ENCODE measurements at places on chromosomes 3 and 15.

- DNase-seq: no peak
Observed at GRCh38 chr3:15470261-15470660, 42.9 kb downstream of the EAF1 start.

DNA sequence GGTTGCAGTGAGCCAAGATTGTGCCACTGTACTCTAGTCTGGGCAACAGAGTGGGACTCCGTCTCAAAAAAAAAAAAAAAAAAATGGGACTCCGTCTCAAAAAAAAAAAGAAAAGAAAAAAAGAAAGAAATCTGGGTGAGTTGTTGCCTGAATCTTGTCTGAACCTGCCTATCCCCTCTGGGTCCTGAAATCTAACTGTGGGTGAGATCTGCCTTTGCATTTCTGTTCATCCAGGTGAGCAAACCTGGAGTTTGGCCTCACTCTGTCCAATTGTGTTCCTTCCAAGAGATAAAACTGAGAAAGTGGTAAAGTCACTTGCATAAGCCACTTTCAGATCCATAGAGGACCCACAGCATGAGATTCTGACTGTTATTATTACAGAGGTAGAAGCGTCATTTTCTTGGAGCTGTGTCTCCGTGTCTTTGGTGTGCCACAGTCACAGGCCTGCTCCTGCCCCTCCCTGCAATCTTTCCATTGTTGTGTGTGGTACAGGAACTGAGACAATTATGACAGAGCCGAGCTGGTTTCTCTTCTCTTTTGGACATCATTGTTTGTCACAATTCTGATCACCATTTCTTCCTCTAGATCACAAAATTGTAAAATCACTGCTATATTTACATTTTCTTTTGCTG, 235.9 kb downstream of the LPP start:
- no peak for DNase-seq

GRCh38 chr3:196989721-196990262, 21.2 kb upstream of the PIGZ start:
- DNase-seq: no peak

- peak; percentile 53 for DNase-seq
Observed at GRCh38 chr3:98561727-98562521, 30.1 kb downstream of the GPR15 start.

- peak; percentile 58 for DNase-seq
Observed at GRCh38 chr3:196073255-196073753, 8.6 kb downstream of the TFRC start.

DNA sequence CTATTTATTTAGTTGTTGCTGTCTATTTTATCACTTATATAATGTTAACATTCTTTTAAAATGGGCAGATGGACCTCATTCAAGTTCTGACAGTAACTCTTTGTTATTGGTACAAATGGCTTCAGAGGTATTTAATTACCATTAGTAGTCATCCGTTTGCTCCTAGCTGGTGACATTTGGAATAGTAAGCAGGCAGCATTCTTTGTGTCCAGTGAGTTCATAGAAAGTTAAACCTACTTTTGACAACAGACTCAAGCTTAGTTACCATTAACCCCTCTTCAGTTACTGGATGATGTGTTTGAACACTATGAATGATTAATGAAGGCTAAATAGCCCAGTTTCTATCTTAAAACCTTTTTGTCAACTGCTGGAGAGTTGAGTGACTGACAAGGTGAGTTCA, 500.7 kb upstream of the ATP11B start:
- no peak for DNase-seq

DNA sequence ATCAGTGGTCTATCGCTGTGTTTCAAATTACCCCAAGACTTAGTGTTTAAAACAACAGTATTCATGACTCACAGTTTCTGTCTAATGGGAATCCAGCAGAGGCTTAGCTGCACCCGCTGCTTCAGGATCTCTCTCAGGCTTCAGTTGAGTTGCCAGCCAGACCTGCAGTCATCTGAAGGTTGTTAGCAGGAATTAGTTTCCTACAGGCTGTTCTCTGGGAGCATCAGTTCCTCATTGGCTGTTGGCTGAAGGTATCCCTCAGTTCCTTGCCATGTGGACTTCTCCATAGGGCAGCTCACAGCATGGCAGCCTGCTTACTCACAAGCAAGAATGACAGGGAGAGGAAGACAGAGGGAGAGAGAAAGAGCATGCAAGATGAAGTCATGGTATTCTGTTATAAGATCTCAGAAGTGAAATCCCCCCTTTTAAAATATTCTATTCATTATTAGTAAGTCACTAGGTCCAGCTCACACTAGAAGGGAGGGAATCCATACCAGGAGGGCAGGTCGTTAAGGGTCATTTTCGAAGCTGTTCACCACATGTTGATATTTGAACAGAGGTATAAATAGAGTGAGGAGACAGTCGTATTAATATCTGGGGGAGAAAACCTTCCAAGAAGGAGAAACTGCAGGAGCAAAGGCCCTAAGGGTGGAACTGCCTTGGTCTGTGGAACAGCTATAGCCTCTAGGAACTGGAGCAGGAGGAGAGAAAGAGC, 473.9 kb upstream of the PPP2R3A start:
- no peak for DNase-seq

GRCh38 chr3:192422321-192422996, 304.9 kb downstream of the FGF12 start:
- DNase-seq: peak; percentile 34

GRCh38 chr15:49288391-49288790, 118.3 kb downstream of the GALK2 start:
- DNase-seq: no peak

DNA sequence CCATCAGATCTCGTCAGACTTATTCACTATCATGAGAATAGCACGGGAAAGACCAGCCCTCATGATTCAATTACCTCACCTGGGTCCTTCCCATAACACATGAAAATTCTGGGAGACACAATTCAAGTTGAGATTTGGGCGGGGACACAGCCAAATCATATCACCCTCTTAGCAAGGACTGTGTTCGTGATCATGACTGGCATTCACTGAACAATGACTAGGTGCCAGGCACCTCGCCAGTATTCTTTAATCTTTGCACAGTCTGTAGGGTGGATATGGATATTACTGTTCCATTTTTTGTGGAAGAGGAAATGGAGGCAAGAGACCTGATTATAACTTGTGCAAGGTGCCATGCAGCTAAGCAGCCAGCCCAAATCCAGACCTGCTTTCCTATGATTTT, 77.5 kb downstream of the IGF1R start:
- no peak for DNase-seq

DNA sequence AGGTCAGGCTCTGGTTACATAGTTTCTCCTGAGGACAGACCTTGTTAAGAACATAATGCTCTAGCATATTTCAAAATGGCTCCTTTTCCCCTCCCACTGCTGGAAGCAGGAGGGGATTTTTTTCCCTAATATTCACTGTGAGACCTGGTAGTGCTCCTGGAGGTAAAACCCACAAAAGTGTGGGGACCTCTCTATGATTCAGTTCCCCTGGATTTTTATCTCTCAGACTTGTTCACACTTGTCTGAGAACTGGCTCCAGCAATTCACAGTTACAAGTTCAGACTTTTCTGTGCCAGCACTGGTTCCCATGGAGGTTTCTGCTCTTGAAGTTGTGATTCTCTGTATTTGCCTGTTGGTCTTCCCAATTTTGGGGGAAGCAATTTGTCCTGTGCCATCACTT, 36.3 kb upstream of the PCOLCE2 start:
- no peak for DNase-seq

- DNase-seq: no peak
Observed at GRCh38 chr3:10780243-10780642, 35.8 kb upstream of the SLC6A11 start.

DNA sequence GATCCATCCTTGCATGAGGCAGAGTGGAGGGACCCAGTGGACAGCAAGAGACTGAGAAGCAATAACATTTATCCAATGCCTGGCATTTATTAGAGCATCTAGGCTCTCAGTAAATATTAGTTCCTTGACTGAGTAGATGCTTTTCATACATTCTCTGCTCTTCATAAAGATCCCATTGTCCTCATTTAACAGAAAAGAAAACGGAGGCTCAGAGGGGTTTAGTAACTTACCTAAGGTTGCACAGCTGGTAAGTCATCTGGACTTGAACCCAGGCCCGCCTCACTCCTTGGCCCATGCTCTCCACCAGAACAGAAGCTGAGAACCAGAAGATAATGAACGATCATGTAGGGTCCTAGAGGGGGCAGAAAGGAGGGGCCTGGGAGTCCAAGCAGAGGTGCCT, 52.2 kb upstream of the SEC22A start:
- DNase-seq: no peak

- DNase-seq: peak; percentile 97
Observed at GRCh38 chr3:38649500-38650247, at the start of gene SCN5A. Gene SCN5A, minus strand, starts transcription at chr3:38649687. Its CDS starts 16,380 bp downstream, at chr3:38633307.

DNA sequence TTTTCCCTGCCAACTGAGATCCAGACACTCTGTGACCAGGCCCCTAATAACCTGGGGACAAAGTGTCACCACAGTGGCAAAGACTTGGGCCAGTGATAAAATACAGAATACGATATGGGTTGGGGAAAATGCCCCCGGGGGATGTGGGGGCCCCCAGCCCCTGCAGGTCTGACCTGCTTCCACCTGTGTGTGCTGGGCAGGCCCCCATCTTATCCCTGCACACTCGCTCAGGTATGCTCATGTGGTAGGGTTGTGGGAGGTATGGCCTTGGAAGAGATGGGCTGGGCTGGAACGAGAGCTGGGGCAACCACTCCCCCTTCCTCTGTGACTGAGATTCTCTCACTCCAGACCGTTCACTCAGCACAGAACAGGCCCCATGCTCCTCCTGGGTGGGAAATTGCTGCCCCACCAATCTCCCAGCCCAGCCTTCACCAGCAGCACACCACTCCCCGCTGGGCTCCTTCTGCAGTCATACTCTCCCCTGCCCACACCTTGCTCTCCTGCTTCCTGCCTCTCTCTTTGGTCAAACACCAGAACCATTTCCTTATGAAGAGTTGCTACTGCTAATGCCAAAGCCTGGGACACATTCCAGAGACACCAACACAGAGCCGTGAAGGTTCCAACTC, 9.6 kb upstream of the CPEB1 start:
- no peak for DNase-seq

- no peak for DNase-seq
Observed at GRCh38 chr15:79769933-79770759, 126.7 kb downstream of the MTHFS start.

DNA sequence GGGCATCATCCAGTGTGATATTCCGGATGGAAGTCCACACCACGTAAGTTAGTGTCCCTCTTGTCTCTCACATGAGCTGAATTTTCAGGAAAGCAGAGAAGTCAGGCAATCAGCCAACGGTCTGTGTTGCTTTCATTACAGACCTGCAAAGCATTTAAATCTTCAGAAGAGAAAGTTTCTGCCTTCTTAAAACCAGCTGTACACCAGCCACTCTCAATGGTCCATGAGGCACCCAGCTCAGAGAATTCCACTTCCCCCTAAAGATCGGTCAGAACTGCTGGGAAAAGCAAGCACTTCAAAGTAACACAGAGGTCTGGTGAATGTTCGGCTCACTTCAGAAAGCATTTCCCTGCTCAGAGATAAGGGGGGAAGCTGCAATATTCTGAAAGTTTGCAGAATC, 903.7 kb downstream of the EPHA3 start:
- no peak for DNase-seq

- no peak for DNase-seq
Observed at GRCh38 chr15:48393645-48394506, 62.6 kb downstream of the DUT start.

DNA sequence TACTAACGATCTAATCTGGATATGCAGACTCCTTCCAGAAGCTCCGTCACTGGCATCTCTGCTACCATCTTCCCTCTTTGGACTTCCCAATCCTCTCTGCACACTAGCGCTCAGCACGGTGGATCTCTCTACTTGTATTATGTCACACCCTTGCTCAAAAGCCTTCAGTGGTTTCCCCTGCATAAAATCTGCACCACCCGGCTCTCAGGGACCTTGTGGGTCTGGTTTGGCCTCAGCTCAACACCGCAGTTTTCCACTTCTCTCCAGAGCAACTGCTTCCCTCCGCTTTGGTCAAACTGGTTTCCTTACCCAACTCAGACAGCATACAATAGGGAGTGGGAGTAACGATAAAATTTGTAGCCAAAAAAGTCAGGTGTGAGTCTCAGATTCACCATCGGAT, 30.7 kb upstream of the HES1 start:
- no peak for DNase-seq

GRCh38 chr3:89042236-89042835, 65.1 kb upstream of the EPHA3 start:
- no peak for DNase-seq

DNA sequence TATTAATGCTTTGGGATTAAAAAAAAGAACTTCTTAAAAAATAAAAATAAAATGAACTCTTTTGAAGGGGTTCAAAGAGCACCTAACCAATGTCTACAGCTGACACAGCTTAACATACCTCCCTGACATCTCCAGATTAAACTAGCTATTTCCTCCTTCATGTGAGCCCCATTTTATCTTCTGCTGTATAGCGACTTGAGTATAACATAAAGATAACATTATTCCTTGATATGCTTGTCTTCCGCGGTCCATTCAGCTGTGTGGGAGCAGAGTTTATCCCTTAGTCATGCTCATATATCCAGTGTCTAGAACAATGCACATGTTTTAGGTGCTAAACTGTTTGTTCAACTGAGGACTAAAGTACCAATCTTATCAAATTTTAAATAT, 7.8 kb upstream of the CHRM5 start:
- no peak for DNase-seq

DNA sequence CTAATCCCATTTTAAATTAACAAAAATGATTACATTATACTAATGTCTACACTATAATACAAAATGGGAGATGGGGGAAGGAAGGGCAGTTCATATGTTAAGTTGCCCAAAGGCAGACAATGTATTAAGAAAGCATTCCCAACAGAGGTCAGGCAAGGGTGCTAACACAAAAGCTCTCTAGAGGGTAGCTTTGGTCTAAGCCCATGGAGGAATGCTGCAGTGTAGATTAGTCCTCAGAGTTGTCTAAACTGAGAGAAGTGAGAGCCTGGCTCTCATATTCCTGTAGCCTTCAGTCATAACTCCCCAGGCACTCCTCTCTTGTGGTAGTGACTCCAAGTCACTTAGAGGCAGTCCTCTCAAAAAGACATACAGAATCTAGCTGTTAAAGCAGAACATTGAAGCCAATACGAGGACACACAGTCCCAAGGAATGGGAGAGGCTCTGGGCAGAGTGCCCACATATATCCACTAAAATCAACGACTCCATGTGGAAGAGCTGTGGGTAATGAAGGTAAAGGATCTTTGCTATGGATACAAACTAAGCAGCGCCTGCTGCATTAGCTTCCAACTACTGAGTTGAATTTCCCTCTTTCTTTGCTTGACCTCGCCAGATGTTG, 14.5 kb downstream of the NEK10 start:
- DNase-seq: no peak

GRCh38 chr15:58249646-58250312, 111.6 kb downstream of the AQP9 start:
- DNase-seq: no peak

DNA sequence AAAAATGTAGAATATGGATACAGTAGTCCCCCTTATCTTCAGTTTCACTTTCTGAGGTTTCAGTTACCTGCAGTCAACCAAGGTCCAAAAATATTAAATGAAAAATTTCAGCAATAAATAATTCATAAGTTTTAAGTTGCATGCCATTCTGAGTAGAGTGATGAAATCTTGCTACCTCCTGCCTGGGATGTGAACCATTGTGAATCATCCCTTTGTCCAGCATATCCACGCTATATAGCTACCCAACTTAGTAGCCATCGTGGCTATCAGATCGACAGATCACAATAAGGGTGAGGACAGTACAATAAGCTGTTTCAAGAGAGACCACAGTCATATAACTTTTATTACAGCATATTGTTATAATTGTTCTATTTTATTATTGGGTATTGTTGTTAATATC, 1.2 kb upstream of the LARS2 start:
- DNase-seq: no peak

GRCh38 chr15:30929982-30930381, 26.3 kb downstream of the FAN1 start:
- no peak for DNase-seq

- DNase-seq: no peak
Observed at GRCh38 chr15:31135523-31135922, 34.0 kb upstream of the TRPM1 start.
